ENCODE measurements at places on chromosomes 4 and X. TPM values are rescaled to one million over a fixed set of nuclear protein-coding genes. Genes with fewer than 3 reads are reported as not detected.

REELD1 gene
- total RNA-seq: 0.36 TPM

HPSE gene
- total RNA-seq: 0.43 TPM

GAGE12F gene
- not detected for total RNA-seq

ENPEP gene
- 0.34 TPM for total RNA-seq

HERC6 gene
- 7.8 TPM for total RNA-seq

SUPT20HL2 gene
- not detected for total RNA-seq

FOXP3 gene
- 0.14 TPM for total RNA-seq

LNX1 gene
- 5.1 TPM for total RNA-seq
